CD4-positive, alpha-beta T cell treated with Interferon alpha-2 for 1 hour (primary cell): ENCODE measurements at places on chromosomes 1 and 21.

GRCh38 chr1:110164725-110165350 is 14.5 kb downstream of the SLC6A17 start:
- DNase-seq: no peak

GRCh38 chr1:47590523-47591225 is 152.8 kb downstream of the FOXD2 start:
- DNase-seq: no peak

GRCh38 chr1:86015375-86015774 is 141.2 kb downstream of the COL24A1 start:
- no peak for DNase-seq

GRCh38 chr1:180053594-180054567 is 99.3 kb downstream of the CEP350 start:
- DNase-seq: no peak
